Activated CD8-positive, alpha-beta memory T cell treated with anti-CD3 and anti-CD28 coated beads for 1 hour (primary cell): ENCODE measurements at places on chromosomes 4 and X.

DNA sequence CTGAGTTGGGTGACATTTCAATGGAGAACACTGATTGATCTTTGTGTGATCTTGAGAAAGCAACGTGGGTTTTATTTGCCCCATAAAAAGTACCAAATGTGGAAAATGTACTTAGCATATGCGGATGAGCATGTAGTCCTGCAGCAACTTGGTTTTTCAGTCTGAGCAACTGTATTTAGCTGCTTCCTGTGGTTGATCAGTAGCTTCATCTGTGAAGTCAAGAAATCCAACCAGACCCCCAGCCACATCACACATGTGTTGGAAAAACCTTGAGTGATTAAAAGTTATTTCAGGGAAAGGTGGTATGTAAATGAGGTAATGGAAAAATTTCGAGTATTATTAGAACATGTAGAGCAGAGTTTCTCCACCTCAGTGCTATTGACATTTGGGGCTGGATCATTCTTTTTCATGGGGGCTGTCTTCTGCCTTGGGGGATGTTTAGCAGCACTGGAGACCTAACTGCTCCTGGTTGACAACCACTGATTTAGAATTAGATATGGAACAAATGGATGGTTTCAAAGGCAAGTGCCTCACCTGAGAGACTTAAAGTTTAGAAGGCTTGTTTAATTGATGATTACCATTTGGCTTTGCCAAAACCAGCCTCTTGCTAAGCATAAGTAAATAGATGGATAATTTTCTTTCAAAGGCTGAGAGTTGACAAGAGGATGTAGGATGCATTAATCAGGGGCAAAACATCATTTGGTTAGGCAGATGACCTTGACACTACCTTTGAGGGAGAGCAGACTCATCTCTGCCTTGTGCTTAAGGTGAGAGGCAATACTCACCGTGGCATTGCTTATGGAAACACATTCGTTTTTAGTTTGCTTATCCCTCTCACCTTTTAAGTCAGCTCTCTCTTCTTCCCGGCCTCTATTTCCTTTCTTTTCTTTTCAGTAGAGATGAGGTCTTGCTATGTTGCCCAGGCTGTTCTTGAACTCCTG lies 193.0 kb upstream of the RPS6KA3 start:
- DNase-seq: no peak

DNA sequence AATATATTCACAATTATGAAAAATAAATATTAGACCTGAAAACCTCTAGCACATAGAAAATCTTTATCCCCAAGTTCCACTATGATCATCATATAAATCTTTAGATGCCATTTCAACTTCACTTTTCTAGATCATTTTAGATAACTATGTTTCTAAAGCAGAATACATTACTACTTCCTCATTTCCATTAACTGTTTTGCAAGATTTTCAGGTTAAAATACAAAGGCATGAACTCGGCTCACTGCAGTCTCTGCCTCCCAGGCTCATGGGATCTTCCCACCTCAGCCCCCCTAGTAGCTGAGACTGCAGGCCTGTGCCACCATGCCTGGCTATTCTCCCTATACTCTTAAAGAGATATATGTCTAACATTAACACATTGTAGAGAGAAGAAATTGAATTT lies 1365.9 kb upstream of the AGA start:
- DNase-seq: no peak

DNA sequence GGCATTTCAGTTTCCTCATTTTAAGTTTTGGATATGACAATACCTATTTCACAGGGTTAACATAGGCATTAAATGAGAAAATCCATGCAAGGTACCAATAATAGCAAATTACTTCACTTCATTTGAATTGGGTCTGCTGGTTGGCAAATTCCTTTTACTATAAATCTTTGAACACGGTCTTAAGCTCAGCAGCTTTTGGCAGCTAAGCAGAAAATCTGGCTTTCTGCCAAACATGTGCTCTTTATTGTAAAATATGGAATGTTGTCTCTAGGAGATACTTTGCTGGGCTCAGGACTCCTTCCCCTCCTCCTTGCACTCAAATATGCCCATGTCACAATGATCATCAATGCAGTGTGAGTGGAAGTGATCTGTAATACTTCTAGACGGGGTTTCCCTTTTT lies 16.8 kb upstream of the DMP1 start:
- DNase-seq: no peak

- DNase-seq: no peak
Observed at GRCh38 chr4:175087145-175087544, 169.0 kb downstream of the ADAM29 start.

DNA sequence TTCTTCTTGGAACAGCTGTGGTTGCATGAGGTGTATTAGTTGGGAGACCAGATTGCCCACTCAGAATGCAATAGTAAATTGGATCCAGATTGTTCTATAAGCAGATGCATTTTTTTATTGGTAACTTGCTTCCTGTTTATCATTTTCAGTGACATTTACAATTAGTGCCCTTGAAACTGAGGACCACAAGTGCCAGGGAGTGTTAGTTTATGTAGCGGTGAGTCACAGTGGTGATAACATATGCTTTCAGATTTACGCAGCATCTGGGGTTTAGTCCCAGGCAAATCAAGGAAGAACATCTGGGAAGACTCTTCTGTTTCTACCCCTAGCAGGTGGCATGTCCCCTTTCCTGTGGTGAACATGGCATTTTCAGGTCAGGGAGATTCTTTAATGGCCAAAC lies 24.1 kb downstream of the FRMPD4 start:
- no peak for DNase-seq

GRCh38 chr4:39048311-39048710 lies 13.7 kb upstream of the KLHL5 start:
- no peak for DNase-seq

DNA sequence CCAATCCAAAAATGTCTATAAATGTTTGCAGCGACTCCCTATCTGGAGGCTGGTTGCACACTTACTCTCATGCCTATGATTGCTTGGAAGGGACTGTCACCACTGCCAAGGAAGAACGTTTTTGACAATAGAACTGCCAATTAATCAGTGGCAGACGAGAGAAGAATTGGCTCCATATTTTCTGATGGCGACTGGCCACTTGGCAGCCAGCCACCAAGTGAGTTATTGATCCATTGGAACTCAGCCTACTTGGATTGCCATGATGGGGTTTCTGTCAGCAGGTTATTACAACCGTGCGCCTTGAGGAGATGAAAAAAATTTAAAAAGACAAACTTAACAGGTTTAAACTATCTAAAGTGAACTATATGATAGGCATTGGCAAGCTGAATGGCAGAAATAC lies 47.4 kb downstream of the LINC00632 start:
- no peak for DNase-seq

GRCh38 chr4:141371206-141371605 lies 150.5 kb downstream of the ZNF330 start:
- DNase-seq: no peak

GRCh38 chrX:137172317-137172948 lies 138.6 kb upstream of the GPR101 start:
- no peak for DNase-seq

GRCh38 chr4:80294206-80294605 lies 27.7 kb downstream of the FGF5 start:
- no peak for DNase-seq

- DNase-seq: no peak
Observed at GRCh38 chr4:153209410-153209809, 5.2 kb downstream of the TRIM2 start.

- no peak for DNase-seq
Observed at GRCh38 chr4:4625488-4625887, 83.6 kb upstream of the STX18 start.

DNA sequence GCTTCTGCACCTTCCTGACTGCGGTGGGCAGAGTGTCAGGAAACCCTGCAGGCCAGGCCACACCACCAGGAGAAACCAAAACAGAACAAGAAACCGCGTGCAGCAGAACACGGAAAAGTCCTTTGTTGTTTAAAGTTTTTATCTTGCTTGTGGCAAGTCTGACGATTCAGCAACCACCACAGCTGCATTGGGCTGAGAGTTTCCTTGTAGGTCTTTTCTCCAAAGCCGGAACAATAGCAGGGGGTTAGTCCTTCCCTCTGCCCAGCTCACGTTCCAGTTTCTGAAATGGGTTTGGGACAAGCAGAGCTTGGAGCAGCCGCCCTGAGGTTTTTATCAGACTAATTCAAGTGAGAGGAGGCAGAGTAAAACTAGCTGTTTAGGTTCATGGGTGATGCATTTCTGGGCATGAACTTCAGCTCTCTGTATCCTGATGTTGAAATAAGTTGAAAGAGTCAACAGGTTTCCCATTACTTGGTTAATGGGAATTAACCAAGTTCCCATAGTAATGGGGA lies 216.9 kb downstream of the PTTG2 start:
- peak; percentile 27 for DNase-seq

GRCh38 chr4:123444290-123444731 lies 47.7 kb downstream of the SPRY1 start:
- DNase-seq: no peak

DNA sequence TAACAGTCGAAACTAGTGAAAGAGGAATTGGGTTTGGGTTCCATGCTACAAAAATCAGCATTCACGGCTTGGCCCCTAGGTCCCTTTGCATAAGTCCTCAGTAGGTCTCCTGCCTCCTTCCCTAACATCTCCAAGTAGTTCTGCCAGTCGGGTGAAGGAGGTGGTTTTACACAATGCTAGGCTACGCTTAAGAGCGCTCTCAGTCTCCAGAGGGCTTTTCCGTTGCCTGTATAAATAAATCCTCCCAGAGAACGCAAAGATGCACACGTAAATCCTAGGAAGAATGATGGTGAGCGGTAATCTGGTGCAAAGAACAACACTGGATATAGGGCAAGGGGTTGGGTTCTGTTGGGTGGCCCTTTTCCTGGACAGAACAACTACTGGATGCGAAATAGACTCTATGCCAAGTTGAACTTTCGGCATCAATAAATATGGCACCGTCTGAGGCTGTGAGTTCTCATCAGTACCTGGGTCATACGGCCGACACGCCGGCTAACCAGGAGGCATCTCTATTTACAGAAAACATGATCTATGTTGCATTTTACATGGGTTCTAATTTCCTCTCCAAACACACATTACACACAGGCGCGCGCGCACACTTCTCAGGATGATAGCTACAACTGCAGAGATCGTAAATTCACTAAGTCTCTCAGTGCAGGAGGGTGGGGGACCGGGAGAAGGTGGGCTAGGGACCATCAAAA lies 1.3 kb downstream of the CAMK2D start:
- peak; percentile 11 for DNase-seq

GRCh38 chrX:148659481-148659880 lies 159.1 kb downstream of the AFF2 start:
- no peak for DNase-seq

- DNase-seq: no peak
Observed at GRCh38 chr4:78560296-78560963, 8.9 kb downstream of the ANXA3 start.

- no peak for DNase-seq
Observed at GRCh38 chr4:106583567-106583966, 215.0 kb upstream of the GIMD1 start.

DNA sequence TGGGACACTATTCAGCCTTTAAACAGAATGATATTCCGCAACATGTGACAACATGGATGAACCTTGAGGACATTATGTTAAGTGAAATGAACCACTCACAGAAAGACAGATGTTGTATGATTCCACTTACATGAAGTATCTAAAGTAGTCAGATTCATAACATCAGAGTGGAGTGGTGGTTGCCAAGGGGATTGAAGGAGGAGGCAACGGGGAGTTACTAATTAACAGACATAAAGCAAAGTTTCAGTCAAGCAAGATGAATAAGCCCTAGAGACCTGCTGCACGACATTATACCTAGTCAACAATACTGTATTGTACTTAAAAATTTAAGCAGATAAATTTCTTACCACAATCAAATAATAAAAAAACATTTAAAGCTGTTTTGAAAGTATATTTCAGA lies 105.0 kb upstream of the NR0B1 start:
- no peak for DNase-seq

GRCh38 chrX:116499780-116500179 lies 37.0 kb upstream of the CT83 start:
- DNase-seq: no peak

DNA sequence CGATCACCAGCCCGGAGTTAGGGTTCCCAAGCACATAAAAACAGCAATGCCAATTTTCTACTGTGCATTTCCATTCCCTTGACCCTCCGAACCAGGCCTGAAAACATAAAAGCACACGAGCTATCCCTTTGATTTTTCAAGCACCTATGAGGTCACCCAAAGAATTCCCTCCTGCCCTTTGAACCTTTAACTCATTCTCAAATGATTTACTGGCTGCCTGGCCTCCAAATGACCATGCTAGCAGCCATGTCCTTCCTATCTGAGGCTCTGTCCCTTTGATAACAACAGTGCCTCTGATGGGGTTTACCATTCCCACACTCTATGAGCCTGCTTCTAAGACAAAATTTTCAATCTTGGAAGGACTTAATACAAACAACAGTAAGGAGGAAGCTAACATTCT lies 15.2 kb downstream of the SHROOM4 start:
- DNase-seq: no peak

DNA sequence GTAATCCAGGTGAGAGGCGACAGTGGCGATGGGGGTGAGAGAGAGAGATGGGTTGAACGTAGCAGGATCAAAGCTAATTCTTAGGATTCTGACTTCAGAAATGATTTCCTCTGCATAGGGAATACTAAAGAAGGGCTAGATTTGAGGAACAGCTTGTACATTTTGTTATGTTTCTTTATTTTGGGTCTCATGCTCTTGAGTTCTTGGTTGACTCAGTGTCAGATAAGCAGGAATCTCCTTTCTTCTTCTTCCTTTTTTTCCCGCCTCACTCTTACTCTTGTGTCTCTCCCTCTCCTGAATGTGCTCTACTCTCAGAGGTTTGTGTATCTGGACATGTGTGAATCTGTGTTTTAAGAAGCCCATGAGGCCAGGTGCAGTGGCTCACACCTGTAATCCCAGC lies 36.4 kb downstream of the FAM193A start:
- DNase-seq: no peak

DNA sequence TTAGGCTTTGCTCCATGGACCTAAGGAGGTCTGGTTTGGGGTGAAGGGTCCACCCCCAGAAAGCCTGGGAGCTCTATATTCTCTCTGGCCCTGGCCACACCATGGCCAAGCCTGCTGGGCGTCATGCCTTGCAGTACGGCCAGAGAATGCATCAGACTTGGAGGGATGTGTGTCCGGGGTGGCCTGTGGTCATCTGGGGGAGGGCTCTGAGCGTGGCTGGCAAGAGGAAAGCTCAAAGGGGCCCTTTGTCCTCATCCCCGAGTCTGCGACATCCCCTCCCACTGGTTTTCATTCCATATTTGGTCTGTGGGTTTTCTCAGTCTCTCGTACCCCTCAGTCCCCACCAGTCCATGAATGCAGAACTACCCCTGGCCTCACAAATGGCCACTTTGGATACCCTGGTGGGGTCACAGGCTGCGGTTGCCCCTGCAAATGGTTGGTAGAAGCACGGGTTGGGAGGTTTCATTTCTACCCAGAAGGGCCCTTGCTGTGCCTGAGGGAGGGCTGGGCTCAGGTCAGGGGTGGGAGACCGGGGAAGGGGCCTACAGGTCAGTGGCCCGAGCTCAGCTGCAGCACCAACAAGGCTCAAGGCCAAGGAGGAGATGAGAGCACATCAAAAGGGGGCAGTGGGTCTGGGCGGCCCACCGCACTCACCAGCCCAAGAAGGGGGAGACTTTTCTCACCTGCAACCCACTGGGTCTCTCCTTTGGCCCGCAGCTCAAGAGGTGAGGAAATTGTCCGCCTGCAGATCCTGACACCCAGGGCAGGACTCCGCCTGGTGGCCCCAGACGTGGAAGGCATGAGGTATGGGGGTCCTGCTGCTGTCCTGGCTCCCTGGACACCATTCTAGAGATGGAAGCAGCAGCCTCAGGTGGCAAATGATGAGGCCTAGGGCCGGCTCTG lies 30.2 kb downstream of the ZNF185 start:
- no peak for DNase-seq
